ENCODE measurements at places on chromosomes 7 and 10.

DNA sequence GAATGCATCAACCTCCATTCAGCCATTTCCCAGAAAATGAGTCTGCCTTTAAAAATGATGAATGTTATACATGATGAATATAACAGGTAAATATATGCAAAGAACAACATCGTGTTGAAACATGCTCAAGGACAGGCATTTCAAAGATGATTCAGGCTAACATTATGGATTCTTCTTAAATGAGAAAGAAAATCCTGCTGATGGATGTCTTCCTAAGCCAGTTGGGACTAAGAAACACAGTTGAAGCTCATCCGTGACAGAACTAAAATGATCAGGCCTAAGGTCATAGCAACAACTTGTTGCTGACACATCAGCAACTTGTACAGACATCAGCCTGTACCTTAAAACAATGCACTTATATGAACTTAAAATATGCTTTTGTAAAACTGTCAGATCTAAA lies 267.9 kb downstream of the MAGI2 start:
- no peak for DNase-seq

- DNase-seq: no peak
Observed at GRCh38 chr7:151432658-151433521, 7.1 kb downstream of the CRYGN start.

DNA sequence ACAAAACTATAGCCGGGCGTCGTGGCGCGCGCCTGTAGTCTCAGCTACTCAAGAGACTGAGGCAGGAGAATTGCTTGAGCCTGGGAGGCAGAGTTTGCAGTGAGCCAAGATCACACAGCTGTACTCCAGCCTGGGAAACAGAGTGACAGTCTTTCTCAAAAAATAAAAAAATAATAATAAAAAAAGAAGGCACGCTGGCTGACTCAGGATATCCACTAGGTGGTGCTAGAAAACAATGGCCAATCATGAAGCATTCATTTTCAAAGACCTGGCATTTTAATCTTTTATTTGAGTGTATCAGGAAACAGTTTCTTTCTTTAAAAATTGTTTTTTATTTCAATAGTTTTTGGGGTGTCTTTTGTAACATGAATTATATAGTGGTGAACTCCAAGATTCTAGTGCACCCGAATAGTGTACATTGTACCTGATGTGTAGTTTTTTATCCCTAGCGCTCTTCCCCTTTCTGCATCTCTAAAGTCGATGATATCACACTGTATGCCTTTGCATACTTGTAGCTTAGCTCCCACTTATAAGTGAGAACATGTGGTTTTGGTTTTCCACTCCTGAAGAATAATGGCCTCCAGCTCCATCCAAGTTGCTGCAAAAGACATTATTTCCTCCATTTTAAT lies 88.6 kb downstream of the LYZL1 start:
- peak; percentile 7 for DNase-seq

DNA sequence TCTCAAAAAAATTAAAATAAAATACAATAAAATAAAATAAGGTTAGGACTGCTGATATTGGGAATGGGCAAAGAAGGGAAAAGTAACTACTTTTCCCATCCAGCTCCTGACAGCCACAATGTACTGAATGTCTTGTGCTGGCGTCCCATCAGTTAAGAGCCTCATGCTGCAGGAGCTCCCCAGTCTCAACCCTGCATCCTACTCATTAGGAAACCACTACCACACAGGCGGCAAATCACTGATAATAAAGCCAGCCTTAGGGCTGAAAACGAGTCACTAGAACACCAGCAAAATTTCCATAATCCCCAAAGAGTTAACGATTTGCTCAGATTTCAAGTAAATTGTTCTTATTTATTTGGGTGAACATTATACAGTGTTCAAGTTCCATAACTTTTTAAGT lies 4.3 kb downstream of the YWHAG start:
- DNase-seq: no peak

GRCh38 chr10:103842605-103843004 lies 12.8 kb downstream of the SH3PXD2A start:
- no peak for DNase-seq

GRCh38 chr10:29861811-29862505 lies 197.4 kb downstream of the JCAD start:
- DNase-seq: no peak

DNA sequence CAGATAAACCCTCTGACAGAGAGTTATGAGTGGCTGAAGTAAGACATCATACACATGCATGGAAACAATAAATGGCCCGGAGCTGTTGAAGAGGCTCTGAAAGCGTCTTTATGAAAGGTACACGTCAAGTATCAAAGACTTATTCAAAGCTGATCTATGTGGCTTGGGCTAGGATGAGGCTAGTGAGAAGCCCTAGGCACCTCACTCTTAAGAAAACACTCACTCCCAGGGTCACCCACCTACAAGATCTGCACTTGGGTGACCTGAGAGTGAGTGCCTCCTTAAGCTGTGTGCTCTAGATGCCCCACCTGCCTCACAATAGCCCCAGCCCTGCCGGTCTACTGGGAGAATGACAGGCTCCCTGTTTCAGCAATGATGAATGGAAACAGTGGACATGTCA lies 1.1 kb upstream of the GIMAP1 start:
- no peak for DNase-seq

DNA sequence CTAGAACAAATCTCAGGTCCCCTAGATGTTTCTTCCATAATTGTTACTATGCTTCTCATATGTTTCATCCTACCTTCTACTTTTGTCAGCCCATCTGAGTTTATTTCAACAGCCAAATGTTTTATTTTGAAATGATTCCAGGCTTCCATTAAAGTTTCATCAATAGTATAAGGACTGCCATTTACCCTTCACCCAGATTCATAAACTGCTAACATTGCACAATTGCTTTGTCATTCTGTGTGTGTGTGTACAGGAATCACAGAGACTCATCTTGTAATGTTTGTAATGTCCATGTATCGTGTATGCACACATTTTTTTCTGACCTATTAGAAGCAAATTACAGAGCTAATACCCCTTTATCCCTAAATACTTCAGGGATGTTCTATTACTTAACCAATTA lies 25.5 kb downstream of the MMRN2 start:
- DNase-seq: no peak

GRCh38 chr10:83835945-83836745 lies 303.2 kb upstream of the GHITM start:
- no peak for DNase-seq

GRCh38 chr7:139568346-139568675 lies 44.8 kb downstream of the CLEC2L start:
- DNase-seq: no peak

GRCh38 chr7:146084086-146084485 lies 32.5 kb upstream of the CNTNAP2 start:
- DNase-seq: no peak

- DNase-seq: no peak
Observed at GRCh38 chr7:45188736-45189135, 31.1 kb downstream of the RAMP3 start.

- DNase-seq: no peak
Observed at GRCh38 chr7:105027176-105027853, 13.3 kb downstream of the KMT2E start.

DNA sequence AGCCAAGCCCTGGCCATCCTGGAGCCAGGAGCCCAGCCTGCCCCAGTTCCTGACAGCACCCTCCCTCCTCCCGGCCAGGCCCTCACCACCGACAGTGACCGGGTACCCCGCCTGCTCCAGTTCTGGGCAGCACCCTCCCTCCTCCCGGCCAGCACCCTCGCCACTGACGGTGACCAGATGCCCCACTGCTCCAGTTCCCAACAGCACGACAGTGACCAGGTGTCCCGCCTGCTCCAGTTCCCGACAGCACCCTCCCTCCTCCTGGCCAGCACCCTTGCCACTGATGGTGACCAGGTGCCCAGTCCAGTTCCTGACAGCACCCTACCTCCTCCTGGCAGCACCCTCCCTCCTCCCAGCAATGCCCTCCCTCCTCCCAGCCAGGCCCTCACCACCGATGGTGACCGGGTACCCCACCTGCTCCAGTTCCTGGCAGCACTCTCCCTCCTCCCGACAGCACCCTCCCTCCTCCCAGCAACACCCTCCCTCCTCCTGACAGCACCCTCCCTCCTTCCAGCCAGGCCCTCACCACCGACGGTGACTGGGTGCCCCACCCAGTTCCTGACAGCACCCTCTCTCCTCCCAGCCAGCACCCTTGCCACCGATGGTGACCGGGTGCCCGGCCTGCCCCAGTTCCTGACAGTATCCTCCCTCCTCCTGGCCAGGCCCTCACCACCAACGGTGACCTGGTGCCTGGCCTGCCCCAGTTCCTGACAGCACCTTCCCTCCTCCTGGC lies 40.3 kb downstream of the VIPR2 start:
- no peak for DNase-seq

GRCh38 chr10:126857178-126857806 lies 47.9 kb upstream of the DOCK1 start:
- DNase-seq: no peak

DNA sequence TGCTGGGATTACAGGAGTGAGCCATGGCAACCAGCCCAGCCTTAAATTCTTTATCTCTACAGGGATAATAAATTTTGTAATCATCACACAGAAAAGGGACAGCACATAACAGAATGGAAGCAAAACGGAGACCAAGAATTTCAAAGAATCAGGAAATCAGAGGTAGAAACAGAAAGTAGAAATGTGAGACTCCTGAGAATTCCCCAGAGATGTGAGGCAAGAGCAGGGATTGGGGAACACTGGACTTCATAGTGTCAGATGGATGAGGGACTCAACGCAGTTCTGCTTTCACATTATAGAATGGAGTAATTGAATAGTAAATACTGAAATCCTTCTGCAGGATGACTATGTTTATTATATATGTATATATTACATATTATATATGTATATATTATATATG lies 52.5 kb upstream of the MPP7 start:
- no peak for DNase-seq

GRCh38 chr10:22682237-22683139 lies 31.9 kb downstream of the PIP4K2A start:
- DNase-seq: no peak

- no peak for DNase-seq
Observed at GRCh38 chr10:125547010-125547650, 135.8 kb downstream of the TEX36 start.

- no peak for DNase-seq
Observed at GRCh38 chr10:81872206-81872862, 2.7 kb upstream of the NRG3 start.

DNA sequence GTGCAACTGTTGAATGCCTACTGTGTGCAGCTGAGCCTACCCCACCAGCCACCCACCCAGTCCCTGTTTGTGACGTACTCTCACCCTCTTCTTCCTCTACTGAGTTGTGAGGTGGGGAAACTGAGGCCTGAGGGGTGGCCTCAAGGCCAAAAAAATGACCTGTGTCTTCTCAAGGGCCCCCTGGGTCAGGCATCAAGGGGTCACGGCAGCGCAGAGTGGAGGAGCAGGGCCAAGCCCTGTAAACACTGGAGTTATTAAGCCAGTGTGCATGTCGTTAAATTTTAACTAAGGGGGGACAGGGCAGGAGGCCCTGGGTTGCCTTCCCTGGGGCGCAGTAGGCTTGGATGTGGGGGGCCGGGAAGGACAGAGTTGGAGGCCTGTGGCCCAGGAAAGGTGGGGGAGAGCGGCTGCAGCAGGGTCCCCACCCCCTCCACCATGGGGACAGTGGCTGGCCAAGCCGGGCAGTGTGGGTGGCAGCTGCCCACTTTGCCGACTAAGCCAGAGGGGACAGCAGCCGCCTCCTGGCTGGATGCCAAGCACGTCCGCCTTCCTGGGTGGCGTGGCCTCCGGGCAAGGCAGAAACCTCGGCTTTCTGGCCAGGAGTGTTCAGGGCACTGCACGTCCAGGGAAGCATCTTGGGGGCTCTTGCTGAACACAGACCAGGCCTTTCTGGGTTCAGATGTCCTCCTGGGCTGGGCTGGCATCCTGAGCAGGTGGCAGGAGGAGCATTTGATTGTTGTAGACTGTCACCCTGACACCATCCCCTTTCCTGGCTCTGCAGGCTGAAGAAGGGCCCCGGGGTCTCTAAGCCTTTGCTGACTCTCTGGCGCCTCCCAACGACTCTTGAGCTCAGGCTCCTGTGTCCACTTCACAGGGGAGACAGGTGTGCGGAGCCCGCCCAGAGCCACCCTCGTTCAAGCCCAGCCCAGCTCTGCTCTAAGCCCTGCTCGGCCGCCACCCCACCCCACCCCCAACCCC lies 1.9 kb downstream of the SLC29A4 start:
- no peak for DNase-seq

DNA sequence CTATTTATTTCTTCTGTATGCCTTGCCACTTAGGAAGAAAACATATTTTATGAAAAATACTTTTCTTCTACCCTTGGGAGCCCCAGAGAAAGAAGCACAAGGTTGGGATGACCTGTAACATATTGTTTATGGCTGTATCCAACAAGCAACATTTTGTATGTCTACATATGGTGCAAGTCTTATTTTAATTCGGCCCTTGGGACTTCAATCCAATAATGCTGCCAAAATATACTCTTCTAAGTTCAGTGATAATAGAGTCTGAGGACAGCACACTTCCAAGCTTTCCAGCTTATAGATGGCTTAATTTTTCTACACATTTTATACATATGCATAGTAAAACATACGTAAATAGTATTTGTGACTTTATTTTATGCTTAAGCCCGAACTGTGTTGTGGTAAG lies 318.5 kb upstream of the SEMA3A start:
- DNase-seq: no peak

GRCh38 chr10:86440874-86441843 lies 74.6 kb upstream of the GRID1 start:
- DNase-seq: peak; percentile 11

DNA sequence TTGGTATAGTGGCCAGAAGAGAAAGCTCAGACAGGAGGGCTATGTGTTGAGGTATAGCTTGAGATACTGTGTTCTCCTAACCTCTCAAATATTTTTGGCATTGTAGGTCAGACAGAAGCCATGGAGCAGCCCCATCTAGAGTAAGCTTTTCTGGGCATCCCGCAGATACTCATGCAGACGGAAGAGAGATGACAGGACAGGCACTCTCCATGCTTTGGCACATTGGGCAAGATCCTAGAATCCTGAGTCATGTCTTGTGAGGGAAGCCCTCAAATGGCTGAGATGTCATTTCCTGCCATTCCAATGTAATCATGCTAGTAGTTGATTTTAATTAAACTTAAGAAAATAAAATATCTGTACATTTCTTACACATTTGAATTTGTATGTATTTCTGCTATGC lies 16.8 kb upstream of the KIF20B start:
- DNase-seq: no peak

DNA sequence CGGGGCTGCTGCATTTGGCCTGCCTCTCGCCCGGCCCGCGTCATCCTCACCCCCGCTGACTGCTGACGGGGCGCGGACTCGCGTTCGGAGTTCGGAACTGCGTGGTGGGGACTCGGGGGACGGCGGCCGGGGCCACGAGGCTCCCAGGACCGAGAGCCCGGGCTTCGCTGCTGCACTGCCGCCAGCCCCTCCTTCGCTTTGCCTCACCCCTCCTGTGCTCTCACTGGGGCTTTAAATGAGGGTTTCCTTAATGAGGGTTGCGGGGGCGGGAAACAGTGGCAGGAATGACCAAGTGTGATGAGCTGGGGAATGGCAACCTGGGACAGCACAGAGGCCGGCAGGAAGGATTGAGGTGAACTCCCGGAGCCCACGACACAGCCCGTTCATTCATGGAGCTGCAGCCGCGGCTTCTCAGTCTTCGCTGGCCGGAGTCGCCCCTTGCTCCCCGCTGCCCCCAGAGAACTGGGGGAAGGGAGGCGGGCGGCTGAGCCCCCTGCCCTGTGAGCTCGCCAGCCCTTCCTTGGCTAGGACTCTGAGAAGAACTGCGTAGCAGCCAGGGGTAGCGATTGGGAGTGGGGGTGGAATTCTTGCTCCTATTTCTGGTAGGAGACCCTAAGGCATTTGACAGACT lies 1.5 kb upstream of the LRRC4 start:
- DNase-seq: no peak

Data from AG04450 (cell line).